ENCODE measurements at places on chromosomes 1 and 21.

GRCh38 chr1:174880171-174880570 lies 119.6 kb upstream of the CACYBP start:
- no peak for DNase-seq

- DNase-seq: peak; percentile 32
Observed at GRCh38 chr1:175471039-175471800, 272.2 kb downstream of the TNR start.

DNA sequence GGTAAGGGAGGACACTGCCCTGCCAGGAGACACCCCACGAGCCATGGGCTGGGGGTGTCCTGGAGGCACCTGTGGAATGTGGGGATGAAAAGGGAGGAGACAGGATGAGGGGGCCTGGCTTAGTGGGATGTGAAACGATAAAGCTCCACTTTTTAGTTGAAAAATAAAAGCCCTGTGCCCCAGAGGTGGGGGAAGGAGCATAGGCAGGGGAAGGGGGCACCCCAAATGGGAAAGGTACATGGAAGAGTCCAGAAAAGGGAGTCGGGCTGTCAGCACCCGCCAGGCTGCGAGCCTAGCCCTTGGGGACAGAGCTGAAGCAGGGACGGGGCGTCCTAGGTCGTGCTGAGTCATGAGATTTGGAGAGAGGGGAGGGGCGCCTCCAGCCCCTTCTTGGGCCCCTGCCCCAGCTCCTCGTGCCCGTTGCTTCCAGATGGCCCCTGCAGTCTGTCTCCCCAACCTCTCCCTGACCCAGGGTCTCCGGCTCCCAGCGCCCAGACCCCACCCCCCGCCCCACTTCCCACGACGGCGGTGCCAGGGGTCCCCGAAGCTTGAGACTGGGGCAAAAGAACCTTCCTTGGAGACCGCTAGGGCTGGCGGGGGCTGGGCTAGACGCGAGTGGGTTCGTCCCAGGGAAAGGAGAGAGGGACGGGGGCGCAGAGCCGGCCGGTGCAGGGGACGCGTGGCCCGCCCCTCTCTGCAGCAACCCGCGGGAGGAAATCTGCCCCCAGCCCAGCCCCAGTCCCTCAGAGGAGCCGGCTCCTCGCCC lies 795 bp downstream of the SYT2 start:
- DNase-seq: no peak

- DNase-seq: no peak
Observed at GRCh38 chr1:44591381-44591780, 82.9 kb downstream of the TMEM53 start.

DNA sequence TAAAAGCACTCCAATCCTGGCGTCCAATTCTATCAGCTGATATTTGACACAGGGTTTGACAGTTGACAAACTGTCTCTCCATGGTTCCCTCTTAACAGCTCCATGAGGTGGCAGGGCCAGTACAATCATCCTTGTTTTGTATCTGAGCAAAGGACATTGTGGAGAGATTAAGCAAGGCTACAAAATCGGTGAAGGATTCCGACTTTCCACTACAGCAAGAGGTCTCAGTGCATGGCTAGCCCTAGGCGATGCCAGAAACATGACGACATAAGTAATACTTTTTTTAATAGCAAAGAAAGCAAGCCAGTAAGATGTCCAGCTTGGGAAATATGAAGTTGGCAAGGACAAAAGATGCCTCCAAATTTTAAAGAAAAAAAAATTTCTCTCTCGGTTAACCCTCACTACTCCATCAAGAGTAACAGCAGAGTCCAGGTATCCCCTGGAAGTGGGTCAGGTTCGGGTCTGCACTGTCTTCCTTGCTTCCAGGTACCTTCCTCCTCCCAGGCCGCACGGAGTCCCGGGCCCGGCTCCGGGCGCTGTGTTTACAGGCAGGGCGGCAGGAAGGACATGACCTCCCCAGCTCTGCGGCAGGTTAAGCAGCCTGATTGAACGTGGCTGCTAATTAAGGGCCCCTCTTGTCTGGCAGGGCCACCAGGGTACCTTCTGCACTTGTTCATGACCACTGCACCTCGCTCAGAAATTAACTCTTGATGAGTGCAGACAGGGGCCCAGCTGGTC lies 106.1 kb downstream of the SIM2 start:
- DNase-seq: no peak

- no peak for DNase-seq
Observed at GRCh38 chr1:100775483-100775882, 55.9 kb downstream of the VCAM1 start.

GRCh38 chr1:244053831-244054230 lies 2.7 kb downstream of the ZBTB18 start:
- no peak for DNase-seq

- no peak for DNase-seq
Observed at GRCh38 chr1:167200749-167201148, 19.9 kb upstream of the POU2F1 start.

DNA sequence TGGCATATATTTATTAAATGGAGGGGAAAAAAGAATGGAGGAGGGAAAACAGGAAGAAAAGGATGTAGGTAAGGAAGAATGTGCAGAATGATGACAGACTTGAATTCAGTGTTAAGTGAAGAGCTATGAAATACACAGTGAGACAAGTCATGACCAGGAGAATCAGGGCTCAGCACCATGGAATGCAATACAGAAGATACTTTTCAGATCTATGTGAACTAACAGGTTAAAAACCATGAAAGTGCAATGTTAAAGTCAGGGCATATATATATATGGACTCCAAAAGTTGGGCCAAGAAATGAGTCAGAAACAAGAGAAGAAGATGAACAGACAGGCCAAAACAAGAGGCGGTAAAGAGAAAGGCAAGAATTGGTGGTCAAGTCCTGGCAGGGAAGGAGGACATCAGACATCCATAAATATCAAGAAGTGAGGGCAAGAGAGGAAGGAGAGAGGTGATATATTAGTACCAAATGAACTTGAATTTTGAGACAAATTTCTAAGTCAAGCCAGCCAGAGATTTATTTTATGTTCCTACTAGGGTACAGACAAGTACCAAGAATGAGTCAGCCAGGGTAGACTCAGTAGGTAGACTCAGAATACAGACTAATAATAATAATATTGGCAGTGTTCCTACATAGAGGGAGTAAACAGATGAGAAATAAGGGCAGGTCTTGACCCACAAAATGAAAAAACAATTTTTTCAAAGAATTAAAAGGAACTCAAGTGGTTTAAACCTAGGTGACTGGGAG lies 39.5 kb upstream of the MCOLN3 start:
- peak; percentile 14 for DNase-seq

GRCh38 chr1:184941735-184942134 lies 32.6 kb downstream of the NIBAN1 start:
- DNase-seq: no peak

DNA sequence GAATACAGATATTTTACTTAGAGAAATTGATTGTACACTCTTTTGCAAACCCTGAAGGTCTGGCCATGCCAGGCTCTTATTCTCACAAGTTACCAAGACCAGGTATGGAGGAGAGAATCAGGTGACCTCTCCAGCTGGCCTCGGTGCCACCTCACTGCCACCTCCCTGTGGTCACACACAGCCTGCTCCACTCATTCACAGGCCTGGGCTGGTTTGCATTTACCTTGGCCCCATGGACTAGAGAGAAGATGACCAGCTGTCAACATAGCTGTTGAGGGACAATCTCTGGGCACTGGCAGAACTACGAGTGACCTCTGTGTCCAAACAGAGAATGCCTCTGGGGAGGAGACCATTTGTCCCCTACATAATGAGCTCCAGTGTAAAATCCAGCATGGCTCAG lies 291.2 kb upstream of the RUNX1 start:
- DNase-seq: no peak

DNA sequence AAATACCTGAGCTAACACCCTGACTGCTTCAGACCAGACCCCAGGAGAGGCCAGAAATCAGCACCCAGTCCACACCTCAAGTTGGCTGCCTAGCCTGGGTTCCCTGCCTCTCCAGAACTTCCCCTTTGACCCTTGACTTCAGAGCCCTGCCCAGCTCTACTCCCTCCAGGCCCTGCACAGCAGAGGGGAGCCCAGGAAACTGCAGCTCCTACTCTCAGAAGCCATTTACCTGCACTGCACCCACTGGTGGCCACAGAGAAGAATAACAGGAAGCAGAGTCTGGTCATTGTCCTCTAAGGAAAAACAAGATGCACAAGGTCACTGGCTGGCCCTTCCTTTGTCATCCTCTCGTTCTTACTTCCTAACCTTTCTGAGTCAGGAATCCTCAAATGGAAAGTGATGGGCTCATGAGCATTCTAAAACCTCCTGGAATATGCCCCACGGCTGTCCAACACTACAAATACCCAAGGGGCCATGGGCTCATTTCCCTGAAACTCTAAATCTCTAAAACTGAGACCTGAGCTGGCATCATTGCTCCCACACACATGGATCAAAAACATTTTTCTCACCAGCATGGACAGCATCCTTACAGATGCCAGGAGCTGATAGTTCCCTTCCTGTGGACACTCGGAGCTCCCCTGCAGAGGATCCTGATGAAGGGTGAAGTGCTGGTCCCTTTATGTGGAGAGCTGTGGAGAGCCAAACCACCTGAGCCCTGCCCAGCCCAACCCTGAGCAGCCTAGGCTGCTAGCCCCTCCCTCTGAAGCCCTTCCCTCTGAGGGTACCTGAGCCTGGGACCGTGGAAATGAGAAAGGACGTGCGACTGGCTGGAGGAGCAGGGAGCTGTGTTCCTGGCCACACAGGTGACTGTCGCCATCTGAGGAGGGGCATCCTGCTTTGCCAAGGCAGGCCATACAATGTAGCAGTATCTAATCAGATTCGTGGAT lies at the start of gene ITLN2:
ITLN2 (minus strand) TSS at position 652 of the 947 bp plus-strand sequence; CDS start at position 584, 68 bp downstream.
- DNase-seq: peak; percentile 54

DNA sequence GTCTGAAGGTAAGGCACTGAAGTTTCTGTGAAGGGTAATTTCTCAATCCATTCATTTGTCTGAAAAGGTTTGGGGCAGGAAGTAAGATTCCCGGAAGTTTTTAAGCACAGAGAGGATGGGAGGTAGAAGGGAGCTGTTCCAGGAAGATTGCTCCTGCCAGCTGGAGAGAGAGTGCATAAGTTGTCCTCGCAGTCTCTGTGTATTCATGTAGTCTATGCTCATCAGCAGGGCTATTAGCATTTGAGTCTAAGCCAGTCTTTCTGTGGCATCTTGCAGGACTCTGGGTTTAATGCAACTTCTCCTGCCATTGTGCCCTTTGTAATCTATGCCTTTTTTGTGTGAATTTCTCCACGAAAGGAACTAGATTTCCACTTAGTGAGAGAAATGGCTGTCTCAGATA lies 140.8 kb upstream of the FGGY start:
- no peak for DNase-seq

DNA sequence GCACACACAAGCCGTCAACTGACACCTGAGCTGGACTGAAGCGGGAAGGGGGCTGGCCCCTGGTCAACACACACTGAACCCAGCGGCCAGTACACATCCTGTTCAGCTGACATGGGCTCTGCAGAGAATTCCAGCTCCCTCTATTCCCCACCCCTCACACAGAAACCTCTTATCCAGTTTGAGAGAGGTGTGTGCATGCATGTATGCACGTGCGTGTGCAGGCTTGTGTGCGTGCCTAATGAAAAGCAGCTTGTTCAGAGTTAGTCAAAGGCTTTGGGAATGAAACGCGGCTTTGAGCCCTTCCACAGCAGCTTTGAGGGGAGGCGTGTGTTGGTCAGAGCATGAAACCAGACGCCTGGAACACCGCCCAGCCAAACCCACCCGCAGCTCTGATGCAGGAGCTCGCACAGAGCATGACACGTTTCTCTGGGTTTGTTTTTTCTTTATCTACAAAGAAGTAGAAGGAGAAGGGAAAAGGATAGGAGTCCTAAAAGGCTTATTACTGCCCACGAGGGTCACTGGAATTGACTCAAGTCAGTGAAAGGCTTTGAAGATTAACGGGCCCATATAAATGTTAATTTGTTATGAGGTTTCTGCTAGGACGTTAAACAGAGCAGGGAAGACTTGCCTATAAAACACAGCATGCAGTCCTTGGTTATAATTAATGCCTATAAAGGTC lies 184.2 kb downstream of the ETS2 start:
- DNase-seq: peak; percentile 59

DNA sequence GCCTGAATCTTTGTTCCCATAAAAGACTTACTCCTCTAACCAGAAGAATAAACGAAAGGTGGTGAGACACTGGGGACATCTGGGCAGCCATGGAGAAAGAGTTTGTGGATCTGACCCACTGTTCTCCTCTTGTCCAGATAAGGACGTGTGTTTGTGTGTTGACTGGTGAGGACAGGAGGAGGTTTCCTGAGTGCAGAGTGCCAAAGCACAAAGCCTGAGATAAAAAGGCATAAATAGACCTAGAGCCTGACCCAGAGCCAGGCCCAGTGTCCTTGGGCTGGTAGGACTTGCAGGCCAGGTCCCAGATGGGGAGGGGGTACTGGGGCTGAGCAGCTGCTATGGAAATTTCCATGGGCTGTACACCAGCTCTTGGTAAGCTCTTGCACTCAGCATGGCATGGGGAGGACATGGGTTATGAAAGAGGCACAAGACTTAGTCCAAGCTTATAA lies 19.6 kb upstream of the COQ8A start:
- DNase-seq: no peak

GRCh38 chr1:31214316-31215064 lies 25.2 kb downstream of the NKAIN1 start:
- DNase-seq: peak; percentile 18

- DNase-seq: peak; percentile 95
Observed at GRCh38 chr1:156122519-156123355, 8.2 kb downstream of the LMNA start.

DNA sequence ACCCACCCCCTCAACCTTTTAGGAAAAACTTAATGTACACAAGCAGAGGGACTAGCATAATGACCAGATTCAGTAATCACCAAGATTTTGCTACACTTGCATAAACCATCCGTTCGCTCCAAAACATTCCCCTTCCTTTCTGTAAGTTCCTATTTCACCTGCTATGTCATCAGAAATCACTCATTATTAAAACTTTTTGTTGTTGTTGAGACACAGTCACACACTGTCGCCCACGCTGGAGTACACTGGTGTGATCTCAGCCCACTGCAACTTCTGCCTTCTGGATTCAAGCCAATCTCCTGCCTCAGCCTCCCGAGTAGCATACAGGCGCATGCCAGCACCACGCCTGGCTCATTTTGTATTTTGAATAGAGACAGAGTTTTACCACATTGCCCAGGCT lies 3.4 kb downstream of the MRPL20 start:
- DNase-seq: no peak

DNA sequence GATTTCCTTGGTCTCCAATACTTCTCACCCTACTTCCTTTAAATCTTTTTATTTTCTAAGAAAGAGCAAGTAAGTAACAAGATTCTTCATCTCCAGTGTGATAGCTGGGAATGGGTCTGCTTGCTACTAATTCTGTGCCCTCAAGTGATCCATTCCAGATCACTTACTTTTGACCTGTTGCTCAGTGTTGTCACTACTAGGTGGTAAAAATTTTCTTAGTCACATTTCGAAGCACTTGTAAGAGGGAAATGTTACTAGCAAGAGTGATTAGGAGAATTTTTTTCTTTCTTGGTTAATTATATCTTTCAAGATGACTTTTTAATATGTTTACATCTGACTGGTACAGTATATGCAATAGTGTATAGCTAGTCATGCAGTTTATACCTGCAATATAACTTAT lies 2.2 kb downstream of the UBAP2L start:
- DNase-seq: no peak

All from ELR (cell line).